ENCODE measurements at places on chromosomes 16 and 17. TPM values are rescaled to one million over a fixed set of nuclear protein-coding genes. Genes with fewer than 3 reads are reported as not detected.

Gene SPEM2
- total RNA-seq, result not detected

Gene FKBP10
- total RNA-seq, result 23.3 TPM

Gene GDPD1
- total RNA-seq, result 1.7 TPM

Gene CRYM
- total RNA-seq, result not detected

Gene LPO
- total RNA-seq, result not detected

Gene CHST4
- not detected for total RNA-seq

- DNase-seq, result no peak
These were observed 6.2 kb downstream of the JMJD6 start for GRCh38 chr17:76720211-76720610.

DNA sequence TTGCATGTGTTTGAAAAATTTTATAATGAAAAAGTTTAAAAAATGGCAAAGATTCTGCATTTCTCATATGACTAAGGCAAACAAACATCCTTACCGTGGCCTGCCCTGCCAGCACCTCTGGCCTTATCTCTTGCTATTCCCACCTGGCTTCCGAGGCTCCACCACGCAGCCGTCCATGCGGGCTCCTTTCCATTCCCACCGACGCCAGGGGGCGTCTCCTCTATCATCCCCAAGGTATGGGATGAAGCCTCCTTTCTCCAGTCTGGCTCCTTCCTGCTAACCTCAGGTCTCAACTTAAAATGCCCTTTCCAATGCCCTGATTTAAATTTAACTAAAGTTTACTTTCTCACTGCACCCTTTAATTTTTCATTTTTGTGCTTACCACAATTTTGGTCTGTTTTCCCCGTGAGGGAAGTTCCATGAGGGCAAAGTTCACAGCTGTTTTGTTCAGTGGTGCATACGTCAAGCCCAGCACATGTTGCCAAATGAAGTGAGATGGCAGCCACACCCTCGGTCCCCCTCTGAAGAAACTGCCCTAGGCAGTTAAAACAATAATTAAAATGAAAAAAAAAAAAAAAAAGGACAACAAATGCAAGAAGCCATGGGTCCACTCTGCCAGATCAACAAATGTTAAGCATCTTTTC is 13.3 kb upstream of the SDK2 start:
- DNase-seq, result peak; percentile 65

- no peak for DNase-seq
These were observed 108.8 kb upstream of the HLF start for GRCh38 chr17:55155856-55156560.

GRCh38 chr16:2325791-2326190 is 14.7 kb downstream of the ABCA3 start:
- DNase-seq, result no peak

- DNase-seq, result no peak
These were observed 1.7 kb downstream of the PITPNA start for GRCh38 chr17:1560858-1561355.

DNA sequence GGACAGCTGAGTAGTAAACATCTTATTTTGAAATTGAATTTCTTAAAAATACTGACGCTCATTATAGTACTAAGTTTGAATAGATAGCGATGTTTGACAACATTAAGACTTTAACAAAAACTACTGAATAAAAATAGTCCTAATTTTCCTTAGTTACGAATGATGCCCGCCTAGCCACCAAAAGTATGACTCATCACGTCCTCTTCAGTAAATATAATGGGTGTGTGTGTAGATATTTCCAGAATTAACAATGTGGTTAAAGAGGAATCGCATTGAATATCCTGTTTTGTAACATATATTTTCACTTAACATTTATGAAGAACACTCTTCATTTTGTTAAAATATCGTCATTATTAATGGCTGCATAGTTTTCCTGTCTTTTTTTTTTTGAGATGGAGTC is 187.6 kb downstream of the MYO1D start:
- DNase-seq, result no peak

DNA sequence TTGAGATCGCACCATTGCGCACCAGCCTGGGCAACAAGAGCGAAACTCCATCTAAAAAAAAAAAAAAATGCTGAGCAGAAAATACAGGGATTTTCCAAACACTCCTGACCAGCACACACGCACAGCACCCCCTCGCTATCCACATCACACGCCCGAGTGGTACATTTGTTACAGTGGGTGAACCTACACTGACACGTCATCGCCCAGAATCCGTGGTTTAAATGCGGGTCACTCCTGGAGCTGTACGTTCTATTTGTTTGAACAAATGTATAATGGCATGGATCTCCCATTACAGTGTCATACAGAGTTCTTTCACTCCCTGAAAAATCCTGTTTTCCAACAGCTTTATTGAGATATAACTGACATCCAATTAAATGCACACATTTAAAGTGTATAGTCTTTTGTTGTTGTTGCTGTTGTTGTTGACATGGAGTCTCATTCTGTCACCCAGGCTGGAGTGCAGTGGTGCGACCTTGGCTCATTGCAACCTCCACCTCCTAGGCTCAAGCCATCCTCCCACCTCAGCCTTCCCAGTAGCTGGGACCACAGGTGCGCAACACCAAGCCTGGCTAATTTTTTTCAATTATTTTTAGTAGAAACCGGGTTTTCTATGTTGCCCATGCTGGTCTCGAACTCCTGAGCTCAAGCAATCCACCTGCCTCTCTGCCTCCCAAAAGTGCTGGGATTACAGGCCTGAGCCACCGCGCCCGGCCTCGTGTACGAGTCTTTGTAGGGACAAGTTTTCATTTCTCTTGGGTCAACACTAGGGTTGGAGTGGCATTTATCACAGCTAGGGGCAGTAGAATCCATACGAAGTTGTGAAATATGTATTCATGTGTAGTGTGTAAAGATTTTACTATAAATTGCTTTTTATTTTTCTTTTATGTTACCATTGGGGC is 4.4 kb upstream of the CARHSP1 start:
- DNase-seq, result no peak

DNA sequence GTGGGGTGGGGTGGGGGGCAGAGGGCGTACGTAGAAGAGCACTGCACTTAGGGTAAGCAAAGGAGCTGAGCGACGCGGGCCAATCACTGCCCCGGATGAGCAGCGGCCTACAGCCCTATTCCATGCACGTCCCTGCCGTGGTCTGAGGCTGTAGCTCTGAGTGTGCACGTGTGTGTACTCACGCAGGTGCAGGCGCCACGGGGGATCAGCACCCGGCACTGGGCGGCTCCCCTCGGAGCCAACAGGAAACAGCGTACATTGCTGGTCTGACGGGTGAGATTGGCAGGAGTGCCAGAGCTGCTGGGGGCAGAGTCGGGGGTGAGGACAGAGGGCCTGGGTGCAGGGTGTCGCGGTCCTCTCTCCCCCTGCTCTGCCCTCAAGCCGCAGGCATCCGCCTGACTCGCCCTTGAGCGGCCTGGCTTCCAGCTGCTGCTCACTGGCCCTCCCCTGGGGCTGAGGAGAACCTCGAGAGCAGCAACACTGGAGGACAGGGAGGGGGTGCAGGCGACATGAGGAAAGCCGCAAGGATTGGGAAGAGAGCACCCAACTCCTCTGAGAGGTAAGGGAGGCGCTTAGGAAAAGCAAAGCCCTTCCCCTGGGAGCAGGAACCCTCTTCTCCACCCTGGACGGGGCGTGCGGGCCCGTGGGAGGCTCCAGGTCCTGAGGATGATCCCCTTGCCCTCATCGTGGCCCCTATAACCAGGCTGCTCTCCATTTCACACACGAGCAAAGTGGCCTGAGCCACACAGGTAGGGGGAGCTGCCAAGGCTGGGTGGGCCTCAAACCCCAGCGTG is 57.8 kb downstream of the ENGASE start:
- DNase-seq, result no peak

DNA sequence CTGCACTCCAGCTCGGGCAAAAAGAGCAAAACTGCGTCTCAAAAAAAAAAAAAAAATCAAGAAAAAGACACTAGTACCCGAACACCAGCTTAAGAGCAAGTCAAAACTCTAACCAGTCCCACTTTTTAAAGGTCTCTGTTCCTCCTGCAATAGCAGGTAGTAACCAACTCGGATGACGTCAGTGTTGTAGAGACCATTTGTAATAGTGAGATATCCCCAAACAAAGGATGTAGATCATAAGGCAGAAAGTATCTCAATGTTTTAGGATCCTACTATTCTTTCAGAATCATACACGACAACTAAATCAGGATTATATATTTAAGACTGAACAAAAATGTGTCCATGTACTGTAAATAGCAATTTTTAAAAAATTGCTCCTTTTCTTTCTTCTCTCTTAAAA is 2.4 kb downstream of the JPT1 start:
- DNase-seq, result peak; percentile 39

DNA sequence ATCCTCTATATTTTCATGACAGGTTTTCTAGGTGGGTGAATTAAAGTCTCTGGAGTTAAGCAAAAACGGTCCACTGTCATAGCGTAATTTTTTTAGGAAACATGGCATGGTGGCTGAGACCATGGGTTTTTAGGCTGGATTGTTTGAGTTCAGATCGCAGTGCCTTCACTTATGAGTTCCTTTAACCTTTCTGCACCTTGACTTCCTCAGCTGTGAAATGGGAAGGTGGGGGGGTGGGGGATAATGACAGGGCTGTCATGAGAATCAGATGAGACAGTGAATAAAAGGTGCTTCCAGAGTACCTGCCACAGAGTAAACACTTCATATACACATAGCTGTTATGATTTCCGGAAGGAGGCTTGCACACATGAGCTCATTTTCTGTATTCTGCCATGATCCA is 11.8 kb downstream of the PRCD start:
- no peak for DNase-seq

DNA sequence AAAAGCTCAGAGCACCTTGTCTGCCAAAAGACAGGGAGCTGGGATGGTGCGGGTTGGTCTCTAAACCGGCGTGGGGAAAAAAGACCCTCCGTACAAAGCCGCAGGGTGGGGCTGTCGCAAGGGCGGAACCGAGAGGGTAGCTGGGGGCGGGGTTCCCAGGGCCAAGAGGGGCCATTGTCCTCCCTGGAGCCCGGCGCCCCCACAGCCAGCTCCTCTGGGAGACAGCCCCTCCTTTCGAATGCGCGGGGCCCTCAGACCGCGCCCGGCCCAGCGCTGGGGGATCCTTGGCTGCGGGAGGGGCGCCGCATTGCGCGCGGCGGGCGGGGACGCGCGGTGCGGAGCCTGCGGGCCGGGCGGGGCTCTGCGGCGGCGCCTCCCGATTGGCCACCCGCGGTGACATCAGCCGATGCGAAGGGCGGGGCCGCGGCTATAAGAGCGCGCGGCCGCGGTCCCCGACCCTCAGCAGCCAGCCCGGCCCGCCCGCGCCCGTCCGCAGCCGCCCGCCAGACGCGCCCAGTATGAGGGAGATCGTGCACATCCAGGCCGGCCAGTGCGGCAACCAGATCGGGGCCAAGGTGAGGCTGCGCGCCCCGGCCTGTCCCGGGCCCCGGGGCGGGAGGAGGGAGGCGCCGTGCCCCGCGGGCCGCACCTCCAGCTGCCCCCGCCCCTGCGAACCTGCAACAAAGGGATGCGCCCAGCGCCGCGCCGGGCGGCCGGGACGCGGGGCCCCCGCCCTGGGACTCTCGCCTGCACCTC is at the start of gene TUBB3:
TSS of gene TUBB3 (plus strand) at position 459 of the 756 bp plus-strand sequence. CDS start at position 519, 60 bp downstream.
- DNase-seq, result peak; percentile 69

- peak; percentile 91 for DNase-seq
These were observed 6.3 kb upstream of the MNT start for GRCh38 chr17:2406903-2407790.

GRCh38 chr16:57723170-57723569 is 12.4 kb upstream of the KATNB1 start:
- DNase-seq, result no peak

DNA sequence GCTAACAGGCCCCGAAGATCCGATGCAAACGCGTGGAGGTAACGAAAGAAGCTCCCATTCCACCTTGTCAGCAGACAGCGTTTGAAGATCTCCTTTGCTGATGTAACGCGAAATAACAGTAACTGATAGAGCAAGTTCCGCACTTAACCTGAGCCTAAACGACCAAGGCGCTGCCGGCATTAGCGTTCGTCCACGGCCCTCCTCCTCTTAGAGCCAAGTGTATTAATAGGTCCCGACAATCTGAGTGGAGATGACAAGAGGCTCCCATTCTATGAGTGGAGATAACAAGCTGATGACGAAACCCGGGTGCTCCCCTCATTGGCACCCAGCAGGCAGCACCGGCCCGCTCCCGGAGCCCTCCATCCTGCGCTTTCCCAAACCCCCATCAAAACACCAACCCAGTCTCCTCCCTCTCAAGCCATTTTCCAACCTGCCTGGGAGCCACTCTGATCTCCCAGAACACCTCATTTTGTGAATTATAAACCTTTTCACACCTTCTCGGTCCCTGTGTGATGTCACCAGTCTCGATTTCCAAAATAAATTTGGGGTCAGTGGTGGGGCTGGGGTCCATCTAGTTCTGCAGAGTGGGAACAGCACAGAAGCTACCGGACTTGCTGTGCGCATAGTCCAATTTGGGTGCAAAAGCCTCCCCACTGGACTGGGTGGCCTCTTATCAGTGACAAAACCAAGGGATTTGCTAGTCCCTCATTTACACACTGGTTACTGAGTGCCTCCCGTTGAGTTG is 35.4 kb upstream of the ARL4D start:
- no peak for DNase-seq

- no peak for DNase-seq
These were observed 773 bp downstream of the CENPX start for GRCh38 chr17:82021900-82022309.

GRCh38 chr17:7580604-7581575 is 1.5 kb downstream of the CD68 start:
- DNase-seq, result no peak

DNA sequence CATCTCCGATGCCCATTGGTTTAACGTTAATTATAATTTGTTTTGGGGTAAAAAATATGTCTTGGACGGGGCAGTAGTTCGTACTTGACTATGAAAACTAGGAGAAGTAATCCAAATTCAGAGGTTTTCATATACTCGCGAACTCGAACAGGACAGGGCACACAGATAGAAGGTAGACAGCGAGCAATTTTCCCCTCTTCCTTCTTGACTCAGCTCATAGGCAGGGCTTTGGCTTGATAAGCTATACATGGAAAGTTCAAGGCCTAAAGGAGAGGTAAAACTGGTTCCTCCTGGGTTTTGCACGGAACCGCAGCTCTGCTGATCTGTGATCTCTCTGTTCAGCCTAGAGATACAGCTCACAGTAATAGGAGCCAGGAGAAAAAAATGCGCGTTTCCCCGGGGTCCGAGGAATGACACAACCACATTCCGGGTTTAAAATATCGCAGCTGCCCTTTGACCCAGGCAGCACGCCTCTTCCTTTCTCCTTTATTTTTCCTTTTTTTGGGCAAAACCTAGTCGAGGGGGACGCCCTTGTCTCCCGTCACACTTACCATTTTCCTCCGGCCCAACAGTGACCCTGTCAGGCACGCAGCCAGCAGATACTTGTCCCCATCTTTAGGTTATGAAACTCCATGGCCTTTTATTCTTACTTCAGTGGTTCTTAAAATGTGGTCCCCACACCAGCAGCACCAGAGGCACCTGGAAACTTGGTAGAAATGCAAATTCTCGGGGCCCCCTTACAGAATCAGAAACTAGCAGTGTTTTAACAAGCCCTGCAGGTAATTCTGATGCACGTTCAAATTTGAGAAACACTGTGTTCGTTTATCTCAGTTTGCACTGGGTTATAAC is 1.7 kb upstream of the LASP1 start:
- DNase-seq, result peak; percentile 77

All from stomach (tissue), 19 donors.